Stimulated activated CD4-positive, alpha-beta T cell treated with anti-CD3 and anti-CD28 coated beads, Interleukin-2, amount 100 ng/mL, for 24 hours (primary cell): ENCODE measurements at places on chromosomes 16 and 17.
A peak's percentile ranks its signal among the peaks of the same experiment; 100 is the strongest.

DNA sequence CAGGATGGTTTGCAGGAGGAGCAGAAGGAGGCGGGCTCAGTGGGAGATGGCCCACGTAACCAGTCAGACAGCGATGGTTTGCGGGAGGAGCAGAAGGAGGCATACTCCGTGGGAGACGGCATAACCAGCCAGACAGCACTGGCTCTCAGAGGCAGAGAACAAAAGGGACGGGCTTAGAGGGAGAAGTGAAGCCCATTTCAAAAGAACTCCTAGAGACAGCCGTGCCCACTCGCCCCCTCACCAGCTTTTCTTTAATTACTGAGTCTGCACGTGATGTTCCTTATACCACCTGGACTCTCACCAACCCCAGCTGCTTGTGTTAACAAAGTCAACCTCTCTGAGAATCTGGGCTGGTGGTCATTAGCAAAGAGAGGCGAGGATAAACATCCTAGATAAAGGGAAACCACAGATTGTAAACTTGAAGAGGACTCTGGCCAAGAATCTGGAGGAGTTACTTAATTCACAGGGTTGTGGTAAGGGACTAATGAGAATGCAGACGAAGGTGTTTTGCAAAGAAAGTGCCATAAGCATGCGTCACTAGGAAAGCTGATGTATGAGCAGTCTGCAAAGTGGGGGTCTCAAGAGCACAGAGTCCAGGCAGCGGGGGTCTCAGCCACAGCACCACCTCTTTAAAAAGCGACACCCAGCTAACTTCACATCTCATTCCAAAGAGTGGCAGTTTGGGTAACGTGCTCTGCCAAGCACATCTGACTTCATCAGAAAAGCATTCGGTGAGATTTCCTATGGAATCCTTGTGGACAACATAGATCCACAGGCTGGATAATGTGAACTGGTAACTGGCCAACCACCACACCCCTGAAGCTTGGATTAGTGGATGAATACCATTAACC lies 51.7 kb downstream of the NXN start:
- no peak for DNase-seq

- DNase-seq = no peak
These were observed 9.8 kb downstream of the CPD start for GRCh38 chr17:30388321-30389179.

DNA sequence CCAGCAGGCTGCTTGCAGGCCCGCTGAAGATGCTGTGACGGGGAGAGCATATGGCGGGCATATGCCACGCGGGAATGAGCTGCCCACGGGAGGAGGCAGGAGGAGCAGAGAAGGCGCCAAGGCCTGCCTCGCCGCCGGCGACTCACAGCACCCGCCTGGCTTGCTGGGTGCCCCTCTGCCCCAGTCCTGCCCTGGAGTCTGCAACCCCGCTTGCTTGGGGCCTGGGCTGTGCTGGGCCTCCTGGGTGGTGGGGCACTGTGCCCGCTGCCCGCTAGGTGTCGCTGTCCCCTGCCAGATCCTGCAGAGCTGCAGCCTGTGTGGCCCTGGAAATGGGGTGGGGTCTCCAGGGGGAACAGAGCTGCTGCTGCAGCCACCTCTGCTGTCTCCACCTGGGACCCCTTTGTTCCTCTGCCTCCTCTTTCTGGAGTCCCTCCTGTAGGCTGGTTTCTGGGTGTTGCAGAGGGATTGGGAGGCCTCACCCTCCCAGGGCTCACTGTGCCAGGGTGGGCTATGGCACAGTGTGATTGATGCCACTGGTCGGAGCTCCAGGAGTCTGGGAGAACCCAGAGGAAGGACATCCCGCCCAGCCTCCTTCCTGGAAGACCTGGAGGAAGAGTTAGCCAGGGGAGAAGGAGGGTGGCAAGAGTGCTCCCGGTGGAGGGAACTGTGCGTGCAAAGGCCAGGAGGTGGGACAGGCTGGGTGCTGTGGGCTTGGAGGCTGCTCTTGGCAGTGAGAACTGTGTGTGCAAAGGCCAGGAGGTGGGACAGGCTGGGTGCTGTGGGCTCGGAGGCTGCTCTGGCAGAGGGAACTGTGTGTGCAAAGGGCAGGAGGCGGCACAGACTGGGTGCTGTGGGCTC lies 141.0 kb upstream of the CIBAR2 start:
- peak; percentile 74 for DNase-seq

- DNase-seq = no peak
These were observed 887 bp upstream of the KCNH4 start for GRCh38 chr17:42181851-42182207.

DNA sequence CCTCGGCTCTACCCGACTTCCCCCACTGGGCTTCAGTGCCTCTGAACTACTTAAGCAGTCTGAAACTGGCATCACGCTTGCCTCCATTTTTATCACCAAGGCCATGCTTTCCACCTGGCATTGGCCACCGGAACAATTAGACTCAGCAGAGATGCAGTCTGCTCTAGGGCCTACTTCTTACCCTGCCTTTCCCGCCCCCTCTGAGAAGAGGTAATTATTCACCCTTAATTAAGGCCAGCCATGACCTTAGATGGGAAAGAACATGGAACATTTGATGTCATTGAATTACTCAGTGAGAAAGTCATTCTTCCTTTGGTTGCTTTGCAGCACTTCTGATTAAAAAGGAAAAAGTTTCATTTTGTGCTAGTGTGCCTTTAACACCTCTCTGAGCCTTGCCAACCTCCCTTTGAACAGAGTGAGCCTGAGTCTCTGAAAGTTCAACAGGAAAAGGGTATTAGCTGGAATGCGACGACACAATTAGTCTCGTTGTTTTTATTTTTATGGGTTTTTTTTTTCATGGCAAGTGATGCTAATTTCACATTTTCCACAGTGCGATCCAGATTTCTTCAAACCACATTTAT lies 60.9 kb upstream of the TNRC6A start:
- peak; percentile 64 for DNase-seq

- DNase-seq = no peak
These were observed 1.6 kb downstream of the DOC2A start for GRCh38 chr16:30009085-30009862.

GRCh38 chr16:73198481-73198880 lies 150.6 kb upstream of the ZFHX3 start:
- no peak for DNase-seq

- DNase-seq = no peak
These were observed 296.4 kb downstream of the MAP2K6 start for GRCh38 chr17:69710926-69711325.

- DNase-seq = no peak
These were observed 23.0 kb downstream of the NAGPA start for GRCh38 chr16:5010576-5011329.
